A172 (cell line): ENCODE measurements at places on chromosomes 6 and 20.

DNA sequence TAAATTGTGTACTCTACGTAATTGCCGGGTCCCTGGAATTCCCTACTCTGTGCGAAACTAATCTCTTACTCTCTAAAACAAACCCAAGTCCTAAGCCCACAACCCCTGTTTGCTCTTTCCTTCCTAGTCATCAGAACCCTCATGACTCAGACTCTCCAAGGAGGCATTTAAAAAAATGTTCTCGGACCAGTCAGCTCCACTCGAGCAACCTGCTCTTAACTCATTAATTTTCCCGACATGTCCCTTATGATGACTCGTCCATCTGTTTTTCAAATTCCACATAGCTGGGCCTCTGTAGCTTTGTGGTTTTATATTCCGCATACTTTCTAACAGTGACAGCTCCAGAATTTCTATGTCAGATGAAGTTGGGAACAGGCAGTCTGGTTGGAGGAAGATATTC is 2.6 kb upstream of the MUC22 start:
- DNase-seq: peak; percentile 94

DNA sequence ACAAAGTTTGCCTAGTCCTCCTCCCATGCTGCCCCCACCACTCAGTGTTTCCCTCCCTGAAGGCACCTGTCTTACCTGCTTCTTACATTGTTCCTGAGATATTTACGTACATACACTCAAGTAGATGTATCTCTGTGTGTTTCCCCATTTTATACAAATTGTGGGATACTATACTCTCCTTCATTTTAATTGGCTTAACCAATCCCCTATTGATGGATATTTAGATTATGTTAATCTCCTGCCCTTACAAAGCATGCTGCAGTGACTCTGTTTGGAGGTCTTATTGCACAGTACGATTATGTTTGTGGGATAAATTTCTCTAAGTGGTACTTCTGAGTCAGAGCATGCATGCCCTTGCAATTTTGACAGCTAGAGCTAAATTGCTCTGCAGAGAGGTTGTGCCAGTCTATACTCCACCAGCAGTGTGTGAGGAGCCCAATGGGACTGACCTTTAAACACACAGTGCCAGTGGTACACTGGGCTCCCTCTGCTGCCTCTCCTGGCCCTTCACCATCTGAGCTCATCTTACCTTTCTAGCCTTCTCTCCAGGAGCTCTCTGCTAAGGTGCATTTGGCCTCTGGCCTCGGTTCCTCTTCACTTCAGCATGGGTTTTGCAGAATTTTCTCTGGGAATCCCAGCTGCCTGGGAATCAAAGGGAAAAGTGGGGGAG is 57.4 kb downstream of the LYRM2 start:
- DNase-seq: no peak

- peak; percentile 87 for DNase-seq
Observed at GRCh38 chr6:31901953-31902643, at the start of gene ZBTB12. TSS of gene ZBTB12 (minus strand) at chr6:31902086. CDS start at chr6:31901305, 781 bp downstream.

- no peak for DNase-seq
Observed at GRCh38 chr6:105097288-105097687, 82.5 kb downstream of the POPDC3 start.

DNA sequence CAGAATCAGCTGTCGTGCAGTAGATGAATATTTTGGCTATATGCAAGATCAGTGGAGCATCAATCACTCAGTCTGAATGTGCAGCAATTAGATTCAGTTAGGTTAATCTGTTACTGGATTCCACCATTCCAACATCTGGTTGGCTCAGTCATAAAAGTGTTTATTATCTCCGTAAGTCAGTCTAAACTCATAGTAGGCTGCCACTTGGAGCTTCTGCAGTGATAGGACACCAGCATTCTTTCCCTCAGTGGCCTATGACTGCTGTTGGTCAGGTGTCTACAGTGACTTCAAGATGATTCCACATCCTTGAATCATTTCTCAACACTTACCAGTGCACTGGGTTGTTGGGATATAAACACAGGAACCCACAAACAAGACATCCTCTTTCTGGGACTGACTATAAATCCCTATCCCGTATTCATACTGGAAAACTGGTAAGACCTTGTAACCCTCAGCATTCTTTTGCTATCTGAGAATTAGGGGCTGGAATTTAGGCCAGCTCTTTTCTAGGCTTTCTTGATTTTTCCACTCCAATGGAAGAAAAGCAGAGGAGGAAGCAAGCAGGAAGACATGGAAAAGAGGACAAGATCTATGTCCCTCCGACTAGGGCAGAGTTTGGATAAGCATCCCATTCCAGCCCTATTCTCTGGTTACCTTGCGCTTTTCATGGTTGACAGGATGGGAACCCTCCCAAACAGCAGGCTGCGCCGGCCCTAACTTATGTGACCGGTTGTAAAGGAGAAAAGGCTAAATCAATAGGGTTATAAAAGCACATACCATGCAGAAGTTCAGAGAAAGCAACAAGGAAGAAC is 919.6 kb downstream of the KIF16B start:
- DNase-seq: no peak

DNA sequence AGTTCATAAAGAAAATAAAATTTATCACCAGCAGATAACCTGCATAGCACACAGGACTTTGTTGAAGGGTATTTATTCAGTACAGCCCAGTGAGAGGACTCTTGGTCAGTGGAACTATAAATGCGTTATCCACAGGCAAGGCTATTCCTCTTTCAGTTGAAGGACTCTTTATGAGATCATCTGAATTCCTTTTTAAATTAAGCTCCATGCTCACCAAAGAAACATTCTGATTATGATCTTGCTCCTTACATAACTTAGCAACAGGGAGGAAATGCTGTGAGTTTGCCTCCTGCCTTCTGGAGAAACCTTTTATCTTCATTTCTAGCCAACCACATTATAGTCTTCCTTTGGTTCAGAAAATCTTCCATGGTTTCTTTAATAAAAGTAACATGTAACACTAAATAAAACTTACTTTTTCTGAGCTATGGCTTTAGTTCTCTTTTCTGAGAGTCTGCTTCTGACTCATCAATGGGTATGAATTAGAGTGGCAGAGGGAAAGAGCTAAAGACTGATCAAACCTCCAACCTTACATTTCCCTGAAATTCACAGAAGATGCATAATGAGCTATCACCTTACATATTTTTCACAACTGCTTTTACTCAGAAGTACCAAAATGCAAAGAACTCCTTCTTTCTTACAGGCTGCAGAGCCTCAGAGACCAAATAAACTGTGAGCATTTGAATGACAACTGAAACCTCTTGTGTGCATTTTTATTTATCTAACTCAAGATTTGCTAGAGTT is 267.2 kb downstream of the ADGRG6 start:
- peak; percentile 35 for DNase-seq

- no peak for DNase-seq
Observed at GRCh38 chr6:88561034-88561953, 395.1 kb upstream of the CNR1 start.

DNA sequence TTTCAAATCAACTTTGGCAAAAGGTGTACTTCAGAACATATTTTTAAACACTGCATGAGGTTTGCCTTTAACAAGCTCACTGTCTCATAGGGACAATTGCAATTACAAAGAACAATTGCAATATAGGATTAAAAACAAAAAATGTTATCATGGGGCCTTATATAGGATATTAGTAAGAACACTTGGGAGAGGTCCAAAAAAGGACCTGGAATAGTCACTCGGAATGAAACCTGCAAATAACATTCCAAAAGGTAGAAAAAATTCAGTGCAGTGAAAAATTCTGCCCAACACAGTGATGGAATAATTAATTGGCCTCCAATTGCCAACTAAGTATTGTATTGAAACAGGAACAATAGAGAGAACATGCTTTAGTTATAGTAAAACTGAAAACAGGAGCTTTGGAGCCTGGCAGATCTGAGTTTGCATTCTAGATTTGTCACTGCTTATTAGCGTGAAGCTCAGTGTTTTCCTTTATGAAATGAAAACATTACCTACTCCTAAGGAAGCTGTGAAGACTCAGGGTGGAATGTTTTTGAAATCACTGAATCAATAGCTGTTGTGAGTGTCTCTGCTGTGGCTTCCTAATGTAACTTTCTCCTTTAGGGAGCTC is 172.6 kb upstream of the BMP5 start:
- no peak for DNase-seq

DNA sequence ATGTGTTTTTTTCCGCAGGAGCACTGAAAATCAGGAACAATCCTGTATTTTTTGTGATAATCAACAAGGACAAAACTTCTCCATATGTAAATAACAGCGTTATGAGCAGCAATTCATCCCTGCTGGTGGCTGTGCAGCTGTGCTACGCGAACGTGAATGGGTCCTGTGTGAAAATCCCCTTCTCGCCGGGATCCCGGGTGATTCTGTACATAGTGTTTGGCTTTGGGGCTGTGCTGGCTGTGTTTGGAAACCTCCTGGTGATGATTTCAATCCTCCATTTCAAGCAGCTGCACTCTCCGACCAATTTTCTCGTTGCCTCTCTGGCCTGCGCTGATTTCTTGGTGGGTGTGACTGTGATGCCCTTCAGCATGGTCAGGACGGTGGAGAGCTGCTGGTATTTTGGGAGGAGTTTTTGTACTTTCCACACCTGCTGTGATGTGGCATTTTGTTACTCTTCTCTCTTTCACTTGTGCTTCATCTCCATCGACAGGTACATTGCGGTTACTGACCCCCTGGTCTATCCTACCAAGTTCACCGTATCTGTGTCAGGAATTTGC is at the start of gene TAAR6:
TSS of gene TAAR6 (plus strand) at position 102 of the 557 bp plus-strand sequence. CDS start at position 102, 0 bp downstream.
- DNase-seq: no peak

- DNase-seq: peak; percentile 35
Observed at GRCh38 chr6:158706369-158706982, 56.6 kb downstream of the SYTL3 start.

DNA sequence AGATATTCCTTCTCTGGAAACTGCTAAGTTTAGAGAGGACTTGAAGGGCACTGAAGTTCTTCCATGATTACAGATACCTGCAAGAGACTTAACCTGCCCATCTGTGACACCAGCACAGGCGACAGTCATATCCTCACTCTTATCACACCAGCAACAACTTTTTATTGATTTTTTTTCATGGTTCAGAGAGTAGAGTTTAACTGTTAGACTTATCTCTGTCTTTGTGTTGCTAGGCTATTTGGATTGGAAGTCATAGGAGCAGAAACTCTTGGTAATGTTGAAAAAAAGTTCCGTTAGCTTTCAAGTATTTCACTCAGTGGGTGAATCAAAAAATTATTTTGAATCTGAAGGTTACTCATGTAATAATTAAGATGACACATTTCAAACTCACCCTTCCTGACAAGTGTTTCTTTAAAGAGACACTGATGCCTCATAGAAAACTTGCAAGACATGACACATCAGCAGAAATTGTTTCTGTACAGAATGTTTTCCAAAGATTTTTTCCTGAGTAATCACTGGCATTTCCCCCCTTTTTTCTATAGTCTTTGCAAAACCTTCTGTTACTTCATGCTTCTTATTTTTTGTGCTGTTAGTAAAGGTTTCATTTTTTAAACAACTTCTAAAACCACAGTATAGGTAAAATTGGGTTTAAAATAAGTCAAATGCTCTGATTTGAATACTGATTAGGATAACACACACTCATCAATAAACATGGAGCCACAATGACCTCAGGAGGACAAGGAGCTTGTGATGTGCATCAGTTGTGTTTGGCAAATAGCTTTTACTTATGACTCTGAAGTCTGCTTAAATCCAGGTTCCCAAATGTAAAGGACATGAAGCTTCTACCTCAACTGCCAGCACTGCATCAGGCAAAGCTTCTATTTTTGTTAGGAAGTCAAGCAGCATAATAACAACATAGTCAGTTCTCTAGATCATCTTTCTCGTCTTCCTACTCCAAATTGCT is 252.9 kb upstream of the MAN1A1 start:
- peak; percentile 24 for DNase-seq

- DNase-seq: no peak
Observed at GRCh38 chr6:124822721-124823120, 139.5 kb upstream of the RNF217 start.

DNA sequence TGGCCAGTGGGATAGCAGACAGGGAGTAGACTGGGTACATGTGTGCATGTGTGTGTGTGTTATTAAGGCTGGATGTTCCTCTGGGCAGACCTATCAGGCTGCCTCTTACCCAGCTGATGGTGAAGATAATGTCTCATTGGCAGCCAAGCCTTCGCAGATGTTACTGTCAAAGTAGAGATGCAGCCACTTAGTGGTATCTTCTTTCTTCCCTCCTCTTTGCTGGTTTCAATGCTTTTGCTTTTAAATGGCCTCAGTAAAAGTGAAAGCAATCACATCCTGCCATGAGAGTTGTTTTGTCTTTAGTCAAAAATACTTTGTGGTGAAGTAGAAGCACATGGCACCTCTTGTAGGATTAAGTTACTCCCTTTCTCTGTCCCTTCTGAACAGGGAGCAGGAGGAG is 57.5 kb downstream of the SNRNP48 start:
- no peak for DNase-seq

- no peak for DNase-seq
Observed at GRCh38 chr20:49570161-49570827, 2.4 kb upstream of the PTGIS start.

GRCh38 chr20:24815196-24815815 is 133.8 kb upstream of the CST7 start:
- DNase-seq: no peak

- no peak for DNase-seq
Observed at GRCh38 chr20:38931984-38932383, 5.8 kb downstream of the FAM83D start.

DNA sequence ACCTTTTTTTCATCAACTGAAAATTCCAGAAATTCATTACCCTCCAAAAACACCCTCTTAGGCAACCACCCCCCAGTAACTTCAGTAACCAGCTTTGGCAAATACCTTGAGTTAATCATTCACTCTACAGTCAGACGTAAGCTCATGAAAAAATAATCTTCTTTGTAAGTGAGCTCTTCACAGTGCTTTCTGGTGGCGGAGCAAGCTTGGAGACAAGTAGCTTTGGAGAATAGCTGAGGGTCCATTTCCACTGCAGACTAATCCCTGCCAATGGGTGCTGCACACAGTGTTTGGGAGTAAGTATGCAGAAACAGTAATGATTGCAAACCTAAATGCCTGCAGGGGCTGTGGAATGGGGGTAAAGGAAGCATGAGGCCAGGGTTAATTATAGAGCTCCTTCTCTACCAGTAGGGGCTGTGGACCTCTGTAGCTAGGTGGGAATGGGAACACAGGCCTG is 56.8 kb upstream of the HINT3 start:
- no peak for DNase-seq

- DNase-seq: no peak
Observed at GRCh38 chr6:87918461-87918941, 129.1 kb upstream of the SPACA1 start.

- peak; percentile 35 for DNase-seq
Observed at GRCh38 chr6:127938701-127939100, 37.8 kb upstream of the THEMIS start.
